ENCODE measurements at places on chromosomes 12 and 14. TPM values are rescaled to one million over a fixed set of nuclear protein-coding genes. Genes with fewer than 3 reads are reported as not detected.

DNA sequence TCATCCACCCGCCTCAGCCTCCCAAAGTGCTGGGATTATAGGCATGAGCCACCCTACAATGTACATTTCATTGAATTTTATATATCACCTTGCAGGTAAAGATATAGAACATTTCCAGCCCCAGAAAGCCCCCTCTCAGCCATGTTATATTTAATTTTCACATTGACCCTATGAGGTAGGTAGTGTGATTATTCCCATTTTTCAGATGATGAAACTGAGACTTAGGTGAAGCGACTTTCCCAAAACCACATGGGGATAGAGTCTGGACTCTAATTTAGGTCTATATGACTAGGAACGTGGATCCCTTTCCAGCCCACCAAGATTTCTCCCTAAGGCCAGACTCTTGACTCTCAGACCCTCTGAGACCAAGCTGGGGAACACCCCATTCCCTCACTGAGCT, 15.7 kb upstream of the POP5 start:
- DNase-seq: no peak

Gene M6PR
- 45.9 TPM for total RNA-seq

- no peak for DNase-seq
Observed at GRCh38 chr14:102225936-102226335, 79.0 kb downstream of the MOK start.

GRCh38 chr14:61492474-61492873, 171.1 kb downstream of the PRKCH start:
- no peak for DNase-seq

GRCh38 chr12:645563-646071, 17.6 kb downstream of the NINJ2 start:
- DNase-seq: peak; percentile 65

GRCh38 chr12:42126963-42127362, 17.7 kb downstream of the GXYLT1 start:
- no peak for DNase-seq

Measured in uterus (tissue), 4 donors.